ENCODE measurements at places on chromosomes 7 and 10.

GRCh38 chr7:122383934-122384333 is 79.4 kb upstream of the FEZF1 start:
- no peak for DNase-seq

GRCh38 chr10:132774902-132775863 is 10.8 kb downstream of the NKX6-2 start:
- DNase-seq: no peak

DNA sequence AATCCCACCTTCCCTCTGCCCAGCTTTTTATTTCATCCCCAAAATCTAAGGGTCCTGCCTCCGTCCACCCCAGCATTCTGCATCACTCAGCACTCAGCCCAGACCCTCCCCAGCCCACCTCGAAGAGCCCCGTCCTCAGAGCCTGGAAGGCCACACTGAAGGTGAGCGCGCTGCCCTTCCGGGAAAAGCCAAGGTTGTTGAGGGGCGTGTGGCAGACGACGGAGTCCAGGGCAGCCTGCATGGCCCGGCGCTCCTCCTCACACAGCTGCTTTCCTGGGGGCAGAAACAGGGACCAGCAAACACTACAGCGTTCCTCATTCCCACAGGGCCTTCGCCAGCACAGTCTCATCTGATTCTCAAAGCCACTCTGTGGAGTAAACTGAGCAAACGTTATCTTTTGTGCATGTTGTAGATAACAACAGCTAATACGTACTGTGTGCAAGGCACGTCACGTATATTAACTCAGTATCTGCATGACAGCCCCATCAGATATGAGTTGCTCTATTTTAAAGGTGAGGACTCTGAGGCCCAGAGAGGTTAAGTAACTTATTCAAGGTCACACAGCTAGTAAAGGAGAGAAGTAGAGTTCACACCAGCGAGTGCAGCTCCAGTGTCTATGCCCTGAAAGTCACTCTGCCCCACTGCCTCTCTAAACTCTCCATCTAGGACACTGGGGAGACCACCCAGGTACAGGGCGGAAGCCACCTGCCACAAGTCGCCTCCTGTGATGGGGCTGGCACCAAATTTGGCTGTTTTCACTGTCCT is 2.8 kb downstream of the TRAPPC14 start:
- peak; percentile 49 for DNase-seq

GRCh38 chr7:73442222-73442902 is 8.8 kb downstream of the FZD9 start:
- no peak for DNase-seq

GRCh38 chr10:31947144-31947926 is 18.7 kb upstream of the ARHGAP12 start:
- no peak for DNase-seq

- no peak for DNase-seq
Observed at GRCh38 chr10:129962872-129963640, 1.0 kb downstream of the EBF3 start.

GRCh38 chr7:132240262-132240661 is 336.0 kb downstream of the PLXNA4 start:
- DNase-seq: no peak

GRCh38 chr10:77681839-77682238 is 44.2 kb upstream of the KCNMA1 start:
- DNase-seq: no peak

GRCh38 chr7:95843286-95843685 is 70.9 kb downstream of the DYNC1I1 start:
- DNase-seq: no peak

DNA sequence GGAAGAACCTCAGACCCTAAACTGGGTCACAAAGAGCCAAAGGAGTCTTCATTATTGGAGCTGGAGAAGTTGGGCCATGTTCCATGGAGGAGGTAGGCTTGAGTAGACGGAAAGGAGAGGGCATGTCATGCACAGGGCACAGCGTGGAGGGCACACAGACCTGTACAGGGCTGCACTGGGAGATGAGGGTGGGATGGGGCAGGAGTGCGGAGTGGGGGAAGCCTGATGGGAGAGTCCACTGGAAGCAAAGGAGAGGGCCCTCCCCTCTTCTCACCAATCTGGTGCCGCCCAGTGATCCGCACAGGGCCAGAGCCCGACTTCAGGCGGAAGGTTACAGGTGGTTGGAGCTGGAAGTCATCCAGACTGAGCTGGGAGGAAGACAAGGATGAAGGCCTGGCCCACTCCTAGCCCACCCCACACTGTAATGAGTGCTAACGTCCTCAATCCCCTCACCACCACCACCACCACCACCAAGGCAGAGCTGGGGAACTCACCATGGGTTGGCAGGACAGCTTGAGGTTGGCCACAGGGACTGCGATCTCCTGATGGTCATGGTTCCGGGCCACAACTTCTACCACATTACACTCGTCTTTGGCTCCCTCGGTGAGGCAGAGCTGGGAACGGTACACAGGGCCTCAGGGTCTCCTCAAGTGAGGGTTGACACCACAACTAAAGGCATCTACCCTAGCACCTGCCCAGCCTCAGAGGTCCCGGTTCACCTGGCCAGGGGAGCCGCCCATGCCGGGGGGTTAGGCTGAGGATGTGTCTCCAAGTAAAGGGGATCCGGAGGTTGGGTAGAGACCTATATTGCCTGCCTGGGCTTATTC is 1.0 kb downstream of the NPM3 start:
- DNase-seq: no peak

GRCh38 chr10:108544500-108545120 is 1378.7 kb downstream of the XPNPEP1 start:
- DNase-seq: peak; percentile 78

- no peak for DNase-seq
Observed at GRCh38 chr7:151624246-151624928, 104.7 kb upstream of the RHEB start.

DNA sequence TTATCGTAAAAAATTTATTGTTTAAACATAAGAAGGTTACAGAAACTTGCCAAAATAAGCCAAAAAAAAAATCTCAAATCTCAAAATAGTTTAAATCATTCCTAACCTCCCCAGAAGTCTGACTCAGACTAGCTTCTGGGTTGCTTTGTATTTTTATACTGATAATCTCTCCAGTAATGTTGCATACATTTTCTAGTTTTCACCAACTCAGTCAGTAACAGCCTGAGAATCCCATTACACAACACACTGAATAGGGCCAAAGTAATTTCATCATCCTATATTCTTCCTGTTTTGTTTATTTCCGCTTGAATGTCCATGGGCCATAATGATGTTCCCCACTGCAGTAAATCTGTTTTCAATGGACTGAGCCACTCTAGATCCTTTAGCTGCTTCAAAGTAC is 478.5 kb downstream of the GPAM start:
- no peak for DNase-seq

DNA sequence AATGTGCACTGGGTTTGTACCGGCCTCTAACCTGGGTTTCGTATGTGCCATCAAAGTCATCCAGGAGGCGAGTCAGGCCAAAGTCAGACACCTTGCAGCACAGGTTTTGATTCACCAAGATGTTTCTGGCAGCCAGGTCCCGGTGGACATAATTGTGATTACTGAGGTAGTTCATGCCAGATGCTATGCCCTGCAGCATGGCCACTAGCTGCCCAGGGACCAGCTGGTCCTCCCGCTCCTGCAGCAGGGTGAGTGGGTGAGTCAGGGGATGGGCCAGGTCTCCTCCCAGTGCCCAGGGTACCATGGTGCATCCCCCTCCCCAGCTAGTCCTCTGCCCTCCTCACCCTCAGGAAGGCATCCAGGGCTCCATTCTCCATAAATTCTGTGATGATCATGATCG is 13.6 kb downstream of the ZYX start:
- no peak for DNase-seq

DNA sequence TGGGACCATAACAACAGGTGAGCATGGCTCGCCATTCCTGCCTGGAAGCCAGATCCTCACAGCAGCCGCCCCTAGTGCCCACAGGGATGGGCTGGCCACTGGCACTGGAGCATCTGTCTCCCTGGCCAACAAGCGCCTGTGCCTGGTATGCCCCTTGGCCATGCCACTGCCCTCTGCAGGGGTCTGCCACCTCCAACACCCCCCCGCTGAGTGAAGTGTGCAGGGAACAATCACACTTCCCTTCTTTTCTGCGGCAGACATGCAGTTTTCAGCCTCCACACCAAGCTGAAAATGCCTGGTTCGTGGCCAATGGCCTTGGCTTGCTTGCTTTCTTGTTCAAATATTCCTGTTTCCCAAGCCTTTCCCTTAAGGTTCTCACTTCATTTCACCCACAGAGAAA is 50.7 kb downstream of the HSPA12A start:
- no peak for DNase-seq

- no peak for DNase-seq
Observed at GRCh38 chr10:120614680-120615079, 157.7 kb downstream of the PLPP4 start.

DNA sequence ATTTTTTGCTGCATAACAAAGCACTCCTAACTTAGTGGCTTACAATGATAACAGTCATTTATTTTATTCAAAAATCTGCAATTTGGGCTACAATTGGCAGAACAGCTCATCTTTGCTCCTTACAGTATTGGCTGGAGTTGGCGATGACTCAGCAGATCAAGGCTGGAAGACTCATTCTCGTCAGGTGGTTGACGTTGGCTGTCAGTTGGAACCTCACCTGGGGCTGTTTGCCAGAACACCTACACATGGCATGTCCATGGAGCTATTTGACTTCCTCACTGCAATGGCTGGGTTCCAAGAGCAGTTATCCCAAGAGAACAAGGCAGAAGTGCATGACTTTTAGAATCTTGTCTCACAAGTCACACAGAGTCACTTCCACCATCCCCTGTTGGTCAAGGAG is 75.1 kb downstream of the NOD1 start:
- DNase-seq: no peak

DNA sequence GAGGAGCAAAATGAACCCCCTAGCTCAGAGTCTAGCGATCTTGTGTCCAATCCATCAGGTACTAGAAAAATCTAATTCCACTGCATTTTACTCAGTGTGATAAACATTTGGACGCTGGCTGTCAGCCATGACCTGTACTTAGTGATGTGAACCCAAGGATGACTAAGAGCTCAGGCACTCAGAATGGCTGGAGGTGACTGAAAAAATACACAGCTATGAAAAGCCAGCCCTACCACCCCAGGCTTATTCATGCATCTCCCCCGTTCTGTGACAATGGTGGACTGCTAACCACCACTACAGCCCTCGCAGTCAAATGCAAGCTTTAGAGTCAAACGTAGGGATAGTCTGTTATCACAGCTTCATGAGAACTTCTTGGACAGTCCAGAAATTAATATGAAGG is 14.9 kb downstream of the AFAP1L2 start:
- DNase-seq: no peak

GRCh38 chr10:70621503-70622078 is 19.1 kb upstream of the PRF1 start:
- peak; percentile 56 for DNase-seq

GRCh38 chr7:8042796-8043535 is 74.4 kb downstream of the GLCCI1 start:
- DNase-seq: no peak

GRCh38 chr10:21889477-21890275 is 113.9 kb downstream of the DNAJC1 start:
- DNase-seq: no peak

DNA sequence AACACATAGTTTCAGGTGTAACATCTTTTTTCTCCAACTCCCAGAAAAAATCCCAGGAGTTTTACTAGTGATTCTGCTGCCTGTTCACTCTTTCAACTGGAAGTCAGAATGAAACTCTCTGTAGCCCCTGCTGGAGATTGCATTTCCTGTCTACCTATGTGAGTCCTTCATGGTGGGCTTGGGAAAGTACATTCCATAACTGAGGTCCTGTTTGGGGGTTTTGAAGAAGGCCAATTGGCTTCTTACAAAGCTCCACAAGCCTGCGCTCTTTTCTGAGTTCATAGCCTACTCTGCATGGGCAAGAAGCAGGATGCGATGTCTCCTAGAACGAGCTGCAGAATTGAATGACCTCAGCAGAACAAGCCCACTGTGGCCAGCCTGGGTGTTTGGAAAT is 86.7 kb downstream of the LYZL2 start:
- no peak for DNase-seq

- no peak for DNase-seq
Observed at GRCh38 chr7:136555933-136556332, 312.5 kb upstream of the CHRM2 start.

GRCh38 chr7:80707318-80707717 is 68.9 kb downstream of the CD36 start:
- DNase-seq: no peak

GRCh38 chr10:82358486-82359099 is 483.6 kb downstream of the NRG3 start:
- DNase-seq: no peak

GRCh38 chr7:45180084-45180986 is 22.7 kb downstream of the RAMP3 start:
- no peak for DNase-seq

DNA sequence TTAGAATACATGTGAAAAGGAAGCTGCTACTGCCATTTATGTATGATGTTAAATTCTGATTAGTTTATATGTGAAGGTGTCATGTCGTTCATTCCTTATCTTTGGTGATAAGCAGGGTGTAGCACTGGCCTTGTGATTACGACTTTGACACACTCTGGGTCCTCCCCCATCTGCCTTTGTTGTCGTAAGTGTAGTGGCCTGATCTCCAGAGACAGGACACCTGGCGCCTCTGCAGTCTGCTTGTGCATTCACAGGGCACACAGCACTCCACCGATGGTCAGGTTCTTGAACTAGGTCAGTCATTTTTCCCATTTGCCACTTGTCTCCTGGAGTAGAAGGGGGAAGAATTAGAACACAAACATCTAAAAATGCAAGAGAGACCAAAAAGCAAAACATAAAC is 186.0 kb downstream of the PRKCQ start:
- no peak for DNase-seq

DNA sequence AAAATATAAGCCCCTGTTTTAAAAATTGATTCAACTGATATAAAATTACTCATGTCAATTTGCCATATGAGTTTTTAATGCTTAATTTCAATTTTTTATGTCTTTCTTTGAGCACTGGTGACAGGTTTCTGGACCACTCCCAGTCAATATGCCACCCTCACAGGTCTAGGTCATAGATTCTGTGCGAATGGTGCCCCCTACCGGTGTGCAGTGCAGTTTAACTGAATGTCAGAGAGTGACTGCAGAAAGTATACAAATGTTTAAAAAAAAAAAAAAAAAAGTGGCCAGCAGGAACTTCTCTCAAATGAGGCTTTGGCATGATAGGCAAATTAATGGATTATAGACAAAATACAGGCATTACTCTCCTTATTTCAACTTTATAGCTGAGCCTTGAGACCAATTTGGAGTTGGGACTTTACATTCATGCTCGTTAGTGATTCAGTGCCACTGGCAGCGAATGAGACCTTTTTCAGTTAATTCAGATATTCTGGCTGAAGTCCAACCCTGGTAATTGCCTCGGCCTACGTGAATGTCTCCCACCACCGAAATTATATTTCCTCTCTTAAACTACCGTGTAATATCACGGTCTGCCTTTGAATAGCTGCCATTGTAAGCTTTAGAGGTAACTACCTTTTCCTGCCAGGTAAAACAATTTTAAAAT is 427.6 kb downstream of the PHTF2 start:
- peak; percentile 76 for DNase-seq

GRCh38 chr7:43211693-43212092 is 99.2 kb downstream of the HECW1 start:
- DNase-seq: no peak

All from Karpas-422 (cell line).